Hair follicle dermal papilla cell (primary cell): ENCODE measurements at places on chromosomes 12 and 14. TPM values are rescaled to one million over a fixed set of nuclear protein-coding genes. Genes with fewer than 3 reads are reported as not detected.

VRK1 gene
- total RNA-seq, result 17.1 and 19.0 TPM in 2 replicates

ADCY4 gene
- 24.2 and 35.5 TPM in 2 replicates for total RNA-seq

KRT83 gene
- total RNA-seq, result not detected in 2 replicates

CKAP4 gene
- total RNA-seq, result 188 and 248 TPM in 2 replicates

TCL1B gene
- not detected in 2 replicates for total RNA-seq

BCL11B gene
- 0.36 and 0.81 TPM in 2 replicates for total RNA-seq

PRICKLE1 gene
- 2.6 and 4.2 TPM in 2 replicates for total RNA-seq

GPX2 gene
- total RNA-seq, result not detected in 2 replicates

PRPH gene
- 0.12 and 0.16 TPM in 2 replicates for total RNA-seq
